ENCODE measurements at places on chromosomes 1 and 21.

DNA sequence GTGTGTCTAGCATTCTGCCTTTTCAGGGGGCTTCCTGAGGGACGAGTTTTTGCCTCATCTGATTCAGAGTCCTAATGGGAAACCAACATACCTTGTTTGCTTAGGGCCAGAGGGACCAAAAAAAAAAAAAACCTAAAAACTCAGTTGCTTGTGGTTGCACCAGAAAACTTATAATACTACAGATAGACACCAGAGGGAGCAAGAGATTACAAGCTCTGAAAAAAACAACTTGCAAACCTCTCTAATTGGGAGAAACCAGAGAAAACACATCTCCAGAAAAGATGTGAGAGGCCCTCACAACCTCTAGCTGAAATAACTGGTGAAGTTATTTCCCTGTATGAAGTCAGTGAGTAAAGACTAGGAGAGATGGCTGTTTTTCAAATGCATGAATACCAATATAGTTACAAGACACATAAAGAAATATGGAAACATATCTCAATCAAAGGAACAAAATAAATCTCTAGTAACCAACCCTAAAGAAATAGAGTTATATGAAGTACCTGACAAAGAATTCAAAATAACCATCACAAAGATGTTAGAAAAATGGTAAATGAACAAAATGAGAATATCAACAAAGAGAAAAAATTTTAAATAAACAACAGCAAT, 233.7 kb upstream of the NFIA start:
- no peak for DNase-seq

- DNase-seq: no peak
Observed at GRCh38 chr1:195186544-195186943, 1421.7 kb downstream of the KCNT2 start.

- DNase-seq: no peak
Observed at GRCh38 chr21:28016571-28016970, 976.1 kb downstream of the LTN1 start.

DNA sequence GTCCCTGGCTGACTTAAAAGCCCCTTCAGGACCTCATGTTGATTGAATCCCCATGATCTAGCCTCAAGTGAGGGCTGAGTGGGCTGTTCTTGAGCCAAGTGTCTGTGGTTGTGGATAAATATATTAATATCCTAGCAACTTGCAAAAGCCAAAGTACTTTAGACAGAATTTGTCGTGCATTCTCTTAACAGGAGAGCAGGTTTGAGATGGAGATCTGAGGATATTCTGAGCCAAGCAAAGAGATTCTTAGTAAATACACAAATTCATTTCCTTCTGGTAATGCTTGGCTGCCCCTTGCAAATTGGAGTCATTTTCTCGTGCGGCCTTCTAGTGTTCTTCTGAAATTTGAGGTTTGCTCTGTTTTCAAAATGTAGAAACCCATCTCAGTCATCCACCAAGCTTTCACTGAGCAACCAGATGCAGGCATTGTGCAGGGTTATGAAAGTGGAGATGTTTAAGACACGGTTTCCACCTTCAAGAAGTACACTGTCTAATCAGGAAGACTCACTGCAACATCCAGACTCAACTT, 242.1 kb upstream of the JUN start:
- DNase-seq: no peak

DNA sequence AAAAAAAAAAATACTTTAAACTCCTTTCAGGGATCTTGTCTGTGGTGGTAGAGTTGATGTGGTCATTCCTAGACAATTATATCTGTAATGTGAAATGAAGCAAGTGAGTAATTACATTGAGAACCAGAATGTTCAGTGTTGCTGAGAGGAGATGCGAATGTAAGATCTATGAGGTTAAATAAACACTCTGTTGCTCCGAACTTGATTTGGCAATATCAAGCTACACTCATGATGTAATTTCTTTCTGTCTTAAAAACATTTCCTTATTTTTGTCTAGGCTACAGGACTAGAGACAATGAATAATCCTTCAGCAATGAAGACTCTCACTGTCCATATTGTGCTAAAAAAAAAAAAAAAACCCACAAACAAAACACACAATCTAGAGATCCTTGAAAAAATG, 63.1 kb upstream of the IGSF5 start:
- DNase-seq: no peak

DNA sequence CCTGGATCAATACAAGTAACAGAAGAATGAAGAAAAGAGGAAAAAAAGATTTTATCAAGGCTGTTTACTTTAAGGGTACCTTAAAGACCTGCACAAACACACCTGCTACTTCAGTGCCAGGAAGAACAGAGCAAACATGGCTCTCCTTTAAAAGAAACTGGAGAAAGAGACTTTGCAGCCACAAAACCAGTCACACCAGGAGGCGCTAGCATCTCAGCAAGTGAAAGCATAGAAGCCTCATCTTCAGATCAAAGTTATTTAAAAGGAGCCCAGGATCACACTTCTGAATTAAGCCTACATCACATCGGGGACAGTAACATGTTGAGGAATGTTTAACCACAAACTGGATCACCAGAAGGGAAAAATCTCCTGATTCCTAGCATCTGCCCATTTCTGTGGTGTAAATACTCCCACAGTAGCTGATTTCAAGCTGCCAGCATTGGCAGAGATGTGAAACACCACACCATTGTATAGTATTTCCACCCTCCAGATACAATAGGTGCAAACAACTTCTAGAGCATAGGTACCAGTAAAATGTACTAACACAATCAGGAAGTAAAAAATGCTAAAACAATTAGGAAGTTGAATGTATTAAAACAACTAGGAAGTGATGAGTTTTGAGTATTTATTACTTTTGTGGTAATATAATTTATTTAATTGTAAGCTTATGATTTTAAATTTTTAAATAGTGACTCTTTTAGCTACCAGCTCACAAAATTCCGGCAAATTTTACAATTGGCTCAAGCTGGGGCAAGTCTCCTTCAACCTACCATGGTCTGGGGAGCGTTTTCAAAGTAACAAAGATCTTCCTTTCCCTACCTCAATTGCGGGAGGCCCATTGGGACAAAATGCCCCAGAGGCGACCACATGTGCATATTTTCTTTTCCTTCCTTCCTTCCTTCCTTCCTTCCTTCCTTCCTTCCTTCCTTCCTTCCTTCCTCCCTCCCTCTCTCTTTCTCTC, 105.3 kb upstream of the CLDN14 start:
- no peak for DNase-seq

DNA sequence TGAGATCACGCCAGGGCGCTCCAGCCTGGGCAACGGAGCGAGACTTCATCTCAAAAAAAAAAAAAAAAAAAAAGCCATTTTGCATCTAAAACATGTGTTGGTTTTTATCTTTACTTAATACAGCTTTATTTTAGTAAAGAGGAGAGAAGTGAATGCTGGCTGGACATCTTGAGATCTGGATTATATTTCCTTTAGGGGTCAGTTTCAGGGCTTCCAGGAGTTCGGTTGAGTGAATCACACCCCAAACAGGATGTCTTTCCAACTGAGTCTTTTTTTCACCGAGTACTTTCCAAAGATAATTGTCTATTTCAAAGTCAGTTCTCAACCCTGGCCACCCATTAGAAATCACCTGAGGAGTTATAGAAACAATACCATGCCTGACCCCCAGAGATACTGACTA, 16.6 kb upstream of the IPP start:
- no peak for DNase-seq

GRCh38 chr21:45880097-45881068, 101.2 kb upstream of the COL6A1 start:
- peak; percentile 59 for DNase-seq

DNA sequence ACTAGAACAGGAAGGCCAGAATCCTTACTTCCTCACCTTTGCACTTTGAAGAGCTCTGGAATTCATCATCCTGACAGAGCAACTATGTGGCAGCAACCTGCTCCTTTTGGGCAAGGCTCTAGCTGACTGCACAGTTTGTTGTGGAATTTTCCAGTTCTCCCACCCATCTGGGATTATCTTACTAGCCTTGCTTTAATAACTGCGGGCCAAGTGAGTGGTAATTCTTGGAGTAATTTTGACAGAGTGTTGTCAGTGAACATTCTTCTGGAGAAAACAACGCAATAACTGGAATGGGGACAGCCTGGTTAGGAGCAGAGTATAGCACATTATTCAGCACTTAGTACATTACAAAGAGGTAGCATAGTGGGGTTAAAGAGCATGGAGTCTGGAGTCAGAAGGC, 75.3 kb downstream of the NTMT2 start:
- DNase-seq: no peak
